NCI-H1930 (cell line): ENCODE measurements at places on chromosomes 16 and 17.

DNA sequence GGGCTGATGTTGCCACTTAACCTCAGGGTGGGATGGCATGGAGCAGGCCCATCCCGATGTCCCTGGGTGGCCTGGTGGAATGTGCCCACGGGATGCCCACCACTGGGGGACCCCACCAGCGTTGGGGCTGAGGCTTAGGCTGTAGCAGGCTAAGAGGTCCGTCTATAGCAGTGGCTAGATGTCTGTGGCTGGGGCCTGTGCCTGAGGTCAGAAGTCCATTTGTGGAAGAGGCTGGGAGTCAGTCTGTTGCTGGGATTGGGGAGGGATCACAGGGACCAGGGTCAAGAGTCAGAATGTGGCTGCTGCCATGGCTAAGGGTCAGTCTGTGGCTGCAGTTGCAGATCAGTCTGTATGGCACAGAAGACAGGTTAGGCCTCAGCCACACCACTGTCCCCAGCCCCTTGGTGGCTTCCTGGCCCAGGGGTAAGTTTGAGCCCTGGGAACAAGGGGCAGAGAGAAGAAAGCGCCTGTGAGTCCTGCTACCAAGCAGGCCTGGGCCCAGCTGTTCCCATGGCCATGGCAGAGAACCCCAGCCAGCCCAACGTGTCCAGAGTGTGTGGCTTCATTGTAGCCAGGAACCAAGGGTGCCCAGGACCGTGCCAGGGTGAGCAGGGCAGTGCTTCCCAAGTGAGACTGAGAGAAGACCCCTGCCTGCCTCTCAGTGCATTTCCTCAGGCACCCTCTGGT lies 35.7 kb downstream of the RAI1 start:
- DNase-seq, result no peak

- DNase-seq, result no peak
These were observed 16.8 kb upstream of the MYO15B start for GRCh38 chr17:75570772-75571171.

GRCh38 chr17:64115822-64116534 lies 14.0 kb downstream of the ERN1 start:
- DNase-seq, result no peak

DNA sequence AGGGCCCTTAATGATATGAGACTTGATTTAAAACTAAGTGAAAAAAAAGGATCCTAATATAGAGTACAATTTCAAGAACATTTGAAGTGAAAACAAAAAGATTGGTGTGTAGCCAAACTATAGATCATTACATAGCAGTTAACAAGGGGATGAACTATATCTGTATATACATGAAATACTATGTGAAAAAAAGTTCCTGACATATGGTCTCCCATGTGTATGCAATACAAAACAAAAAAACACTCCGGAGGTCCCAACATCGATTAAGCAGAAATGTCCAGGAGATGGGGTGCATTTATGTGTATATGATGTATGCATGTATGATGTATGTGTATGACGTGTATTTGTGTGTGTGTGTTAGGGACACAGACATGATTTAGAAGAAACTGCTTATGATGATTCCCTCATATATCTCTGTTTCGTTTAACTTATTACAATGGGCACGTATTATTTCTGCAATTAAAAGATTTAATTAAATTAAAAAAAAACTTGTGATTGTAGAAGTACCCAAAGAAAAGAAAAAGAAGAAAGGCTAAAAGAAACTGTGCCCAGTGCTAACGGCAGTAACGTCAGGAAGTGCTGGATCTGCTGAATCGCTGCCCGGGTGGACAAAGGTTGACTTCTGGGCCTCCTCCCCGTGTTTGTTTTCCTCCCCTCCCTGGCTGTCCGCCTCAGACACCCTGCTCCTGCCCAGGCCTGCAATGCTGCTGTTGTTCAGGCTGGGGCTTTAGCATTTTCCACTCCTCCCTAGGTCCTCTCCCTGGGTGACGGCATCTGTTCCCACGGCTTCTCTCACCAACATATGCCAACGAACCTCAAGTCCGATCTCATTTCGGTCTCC lies 36.9 kb downstream of the TBX4 start:
- no peak for DNase-seq

GRCh38 chr16:66668777-66669444 lies 27.6 kb downstream of the CMTM4 start:
- DNase-seq, result no peak

GRCh38 chr16:25553711-25554436 lies 137.9 kb upstream of the HS3ST4 start:
- no peak for DNase-seq

GRCh38 chr16:23905027-23905426 lies 69.2 kb downstream of the PRKCB start:
- no peak for DNase-seq

DNA sequence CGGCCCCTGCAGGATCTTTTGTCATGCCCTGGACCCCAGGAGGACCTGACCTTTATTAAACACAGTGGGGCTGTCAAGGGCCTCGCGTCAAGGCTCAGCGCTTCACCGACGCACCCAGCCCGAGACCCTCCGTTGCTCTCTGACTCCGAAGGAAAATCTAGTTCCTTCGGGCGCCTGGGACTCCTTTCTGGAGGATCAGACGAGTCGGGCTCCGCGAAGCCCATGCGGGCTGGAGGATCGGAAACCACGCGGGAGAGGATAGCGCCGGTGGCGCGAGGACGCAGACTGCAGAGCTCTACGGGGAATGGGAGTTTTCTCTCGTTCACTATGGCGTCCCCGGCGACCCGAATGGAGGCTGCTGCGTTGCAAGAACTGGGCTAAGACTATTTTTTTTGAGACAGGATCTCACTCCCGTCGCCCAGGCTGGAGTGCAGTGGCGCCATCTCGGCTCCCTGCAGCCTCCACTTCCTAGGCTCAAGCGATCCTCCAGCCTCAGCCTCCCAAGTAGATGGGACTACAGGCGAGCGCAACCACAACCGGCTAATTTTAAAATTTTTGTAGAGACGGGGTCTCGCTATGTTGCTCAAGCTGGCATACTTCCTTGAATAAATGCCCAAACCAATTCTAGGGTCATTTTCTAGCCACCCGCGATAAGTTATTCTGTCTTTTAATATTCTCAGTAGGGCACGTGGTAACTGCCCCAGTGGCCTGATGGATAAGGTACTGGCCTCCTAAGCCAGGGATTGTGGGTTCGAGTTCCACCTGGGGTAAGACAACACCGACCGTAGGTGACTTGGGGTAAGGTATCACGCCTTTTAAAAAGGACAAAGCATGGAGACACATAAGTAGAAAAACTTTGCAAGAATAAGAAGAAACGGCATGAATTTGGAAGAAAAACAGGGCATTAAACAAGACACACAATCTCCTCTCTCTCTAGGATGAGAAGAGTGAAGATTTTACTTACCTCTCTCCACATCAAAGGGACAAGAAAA lies 5.5 kb downstream of the OR1F1 start:
- DNase-seq, result no peak

GRCh38 chr17:60134396-60135150 lies 15.2 kb upstream of the CA4 start:
- no peak for DNase-seq

- no peak for DNase-seq
These were observed at the start of gene B4GALNT2 for GRCh38 chr17:49132699-49133364. Gene B4GALNT2, plus strand, starts transcription at chr17:49132769. Its CDS starts 24 bp downstream, at chr17:49132793.

DNA sequence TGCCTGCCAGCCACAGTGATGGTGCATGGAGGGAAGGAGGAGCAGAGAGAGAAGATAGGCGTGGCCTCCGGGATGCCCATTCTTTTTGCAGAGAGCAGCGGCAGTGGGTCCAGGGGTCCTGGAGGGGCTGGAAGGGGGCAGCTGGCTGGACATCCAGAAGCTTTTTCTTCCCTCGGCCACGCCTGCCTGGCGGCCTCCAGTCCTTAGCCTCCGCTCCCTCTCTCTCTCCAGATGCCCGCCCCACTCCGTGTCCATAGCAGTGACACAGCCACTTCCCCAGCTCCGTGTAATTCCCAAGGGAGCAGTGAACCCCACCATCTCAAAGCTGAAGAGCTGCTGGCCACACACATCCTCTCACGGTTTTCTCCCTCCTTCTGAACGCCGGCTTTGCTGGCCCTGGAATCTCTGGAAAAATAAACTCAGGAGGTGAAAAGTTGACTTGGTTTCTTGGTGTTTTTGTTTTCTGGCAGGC lies 26.3 kb upstream of the CDC42EP4 start:
- no peak for DNase-seq

- DNase-seq, result no peak
These were observed 757 bp downstream of the ORMDL3 start for GRCh38 chr17:39926588-39927100.

GRCh38 chr17:50208611-50209061 lies 7.2 kb upstream of the COL1A1 start:
- DNase-seq, result no peak
